ENCODE measurements at places on chromosomes 3 and 15.

- DNase-seq, result no peak
These were observed 32.5 kb upstream of the ZKSCAN7 start for GRCh38 chr3:44522494-44522933.

GRCh38 chr15:55260562-55261131, 29.0 kb downstream of the RAB27A start:
- no peak for DNase-seq

DNA sequence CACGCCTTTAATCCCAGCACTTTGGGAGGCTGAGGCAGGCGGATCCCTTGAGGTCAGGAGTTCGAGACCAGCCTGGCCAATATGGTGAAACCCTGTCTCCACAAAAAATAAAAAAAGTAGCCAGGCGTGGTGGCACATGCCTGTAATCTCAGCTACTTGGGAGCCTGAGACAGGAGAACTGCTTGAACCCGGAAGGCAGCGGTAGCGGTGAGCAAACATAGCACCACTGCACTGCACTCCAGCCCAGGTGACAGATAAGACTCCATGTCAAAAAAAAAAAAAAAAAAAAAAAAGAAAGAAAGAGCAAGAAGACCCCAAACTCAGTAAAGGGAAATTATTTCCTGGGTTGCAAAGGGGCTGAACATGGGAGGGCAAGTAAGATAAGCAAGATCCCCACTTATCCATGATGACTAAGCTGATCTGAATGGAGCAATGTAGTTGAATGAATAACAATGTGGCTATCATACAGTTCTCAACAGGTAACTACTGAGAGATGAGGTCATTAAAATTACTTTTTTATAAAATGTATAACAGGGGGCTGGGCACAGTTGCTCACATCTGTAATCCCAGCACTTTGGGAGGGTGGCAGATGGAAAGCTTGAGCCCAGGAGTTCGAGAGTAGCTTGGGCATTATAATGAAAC, 46.0 kb downstream of the RBM15B start:
- no peak for DNase-seq

DNA sequence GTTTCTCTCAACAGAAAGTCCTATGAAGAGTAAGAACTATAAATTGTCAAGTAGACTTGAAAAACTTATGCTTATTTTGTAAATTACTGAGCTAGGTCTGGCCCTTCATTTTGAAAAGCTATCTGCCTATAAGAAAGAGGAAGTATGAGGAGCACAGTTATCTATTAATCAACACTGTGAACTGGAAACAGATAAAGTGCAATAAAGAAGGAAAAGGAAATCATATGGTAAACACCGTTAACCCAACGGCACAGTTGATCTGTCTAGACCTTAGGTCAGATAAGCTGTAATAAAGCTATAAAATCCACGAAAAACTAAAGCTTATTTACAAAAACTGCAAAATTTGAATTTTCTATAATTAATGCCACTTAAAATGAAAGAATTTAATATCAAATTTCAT, 242.5 kb downstream of the ZBTB20 start:
- DNase-seq, result no peak

DNA sequence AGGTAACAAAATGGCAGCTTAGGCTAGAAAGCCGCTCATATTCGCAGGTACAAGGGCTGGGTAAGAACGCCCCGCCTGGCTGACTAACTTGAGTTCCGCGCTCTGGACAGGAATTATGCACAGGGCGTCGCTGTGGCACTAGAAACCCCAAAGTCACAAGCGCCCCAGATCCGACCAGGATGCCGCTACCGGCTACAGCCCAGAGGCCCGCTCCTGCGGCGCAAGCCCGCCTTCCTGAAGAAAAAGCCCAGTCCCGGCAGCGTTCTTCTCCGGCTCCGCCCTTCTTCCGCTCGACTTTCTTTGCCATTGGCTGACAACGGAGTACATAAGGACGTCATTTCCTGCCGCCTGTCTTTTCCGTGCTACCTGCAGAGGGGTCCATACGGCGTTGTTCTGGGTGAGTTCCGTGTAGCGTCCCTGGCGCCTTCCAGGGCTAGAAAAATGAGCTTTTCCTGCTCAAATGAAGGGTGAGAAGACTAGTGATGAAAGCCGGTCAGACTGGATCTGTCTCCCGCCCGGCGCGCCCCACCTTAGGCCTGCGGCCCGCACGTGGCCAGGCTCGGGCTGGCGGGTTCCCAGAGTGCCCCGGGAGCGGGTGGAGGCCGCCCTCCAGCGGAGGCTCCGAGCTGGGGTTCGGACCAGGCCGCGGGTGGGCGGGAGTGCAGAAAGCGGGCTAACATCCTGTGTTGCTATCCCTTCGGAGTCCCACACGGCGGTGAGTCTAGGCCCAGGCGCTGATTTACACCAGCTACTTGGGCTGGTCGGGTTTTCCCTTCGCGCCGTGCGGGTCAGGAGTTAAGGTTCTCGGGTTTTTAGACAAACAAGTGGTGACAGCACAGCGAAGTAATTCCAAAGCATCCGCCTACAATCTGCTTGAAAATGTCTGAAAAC, at the start of gene RPSA:
Gene RPSA, plus strand, starts transcription at position 353 of the 891 bp plus-strand sequence. CDS start 934 bp downstream, outside the sequence.
- peak; percentile 86 for DNase-seq

DNA sequence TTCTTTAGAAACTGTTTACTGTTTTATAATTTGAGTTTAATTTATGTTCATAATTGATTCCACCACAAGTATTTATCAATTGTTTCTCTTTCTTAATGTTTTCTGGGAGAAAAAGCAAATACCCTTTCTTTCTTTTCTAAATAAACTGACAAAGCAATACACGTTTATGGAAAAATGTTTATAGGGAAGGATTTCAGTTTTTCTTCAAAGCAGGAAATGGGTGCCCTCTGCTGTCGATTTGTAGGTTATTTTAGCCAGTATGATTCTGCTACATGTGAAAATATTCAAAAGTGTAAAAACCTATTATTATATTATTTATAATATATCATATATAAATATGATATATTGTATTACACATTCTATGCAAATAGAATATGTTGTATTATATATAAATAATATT, 921.0 kb upstream of the ROBO1 start:
- DNase-seq, result no peak

DNA sequence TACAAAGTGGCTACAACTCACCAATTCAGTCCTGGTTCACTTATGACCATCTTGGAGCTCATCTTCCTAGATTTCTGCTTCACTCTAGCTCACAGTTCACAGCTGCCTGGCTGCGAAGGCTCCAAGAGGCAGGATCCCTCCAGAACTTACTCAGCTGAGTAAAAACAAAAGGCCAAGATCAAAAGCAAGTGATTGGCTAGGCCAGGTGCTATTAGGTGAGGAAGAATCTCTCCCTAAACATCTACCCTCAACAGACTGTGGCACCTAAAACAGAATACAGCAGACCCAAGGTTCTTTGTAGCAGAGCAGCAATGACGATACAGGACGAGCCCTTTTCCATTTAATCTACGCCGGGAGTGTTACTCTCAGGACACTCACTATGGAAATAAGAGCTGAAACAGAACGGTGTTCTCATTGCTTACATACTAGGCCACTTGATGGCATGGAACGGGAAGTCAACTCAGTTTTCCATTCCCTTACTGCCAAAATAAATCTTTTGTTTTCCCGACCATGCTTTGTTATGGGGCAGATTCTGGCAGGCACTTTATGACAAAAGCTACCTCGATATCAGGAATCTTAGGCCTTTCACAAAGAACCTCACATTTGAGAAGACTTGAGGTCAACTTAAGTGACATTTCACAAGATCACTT, 901 bp downstream of the ICE2 start:
- DNase-seq, result no peak

DNA sequence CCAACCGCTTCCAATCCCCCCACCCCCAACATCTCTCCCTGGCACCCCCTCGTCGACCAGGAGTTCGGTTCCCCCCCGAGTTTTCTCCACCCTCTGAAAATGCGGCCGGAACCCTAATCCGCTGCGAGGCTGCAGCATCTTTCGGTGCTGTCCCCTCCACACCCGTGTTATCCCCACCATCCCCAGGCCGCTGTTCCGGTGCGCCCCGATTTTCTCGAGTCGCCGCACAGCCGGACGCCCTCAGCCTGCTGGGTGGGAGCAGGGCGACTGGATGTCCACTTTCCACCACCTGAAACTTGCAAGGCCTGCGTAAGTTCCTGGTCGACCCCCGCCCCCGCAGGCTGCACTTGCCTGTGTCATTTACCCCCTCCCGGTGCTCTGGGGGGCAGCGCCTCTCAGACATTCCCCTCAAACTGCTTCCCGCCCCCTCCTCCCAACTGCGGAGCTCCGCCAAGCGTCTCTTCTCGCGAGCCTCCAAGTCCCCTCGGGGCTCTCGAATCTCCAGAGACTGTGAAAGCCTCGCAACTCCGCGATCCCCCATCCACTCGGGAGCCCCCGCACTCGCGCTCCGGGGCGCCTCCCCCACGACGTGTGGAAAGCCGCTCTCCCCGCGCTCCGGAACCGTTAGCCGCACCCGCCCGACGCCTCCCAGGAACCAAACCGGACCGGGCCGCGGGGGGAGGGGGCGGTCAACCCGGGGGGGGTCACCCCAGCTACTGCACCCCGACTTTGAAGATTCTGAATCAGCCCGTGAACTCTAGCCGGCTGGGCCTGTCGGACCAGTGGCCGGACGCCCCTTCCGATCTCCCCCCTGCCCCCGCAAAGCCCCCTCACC, 566 bp downstream of the ETV5 start:
- peak; percentile 14 for DNase-seq

DNA sequence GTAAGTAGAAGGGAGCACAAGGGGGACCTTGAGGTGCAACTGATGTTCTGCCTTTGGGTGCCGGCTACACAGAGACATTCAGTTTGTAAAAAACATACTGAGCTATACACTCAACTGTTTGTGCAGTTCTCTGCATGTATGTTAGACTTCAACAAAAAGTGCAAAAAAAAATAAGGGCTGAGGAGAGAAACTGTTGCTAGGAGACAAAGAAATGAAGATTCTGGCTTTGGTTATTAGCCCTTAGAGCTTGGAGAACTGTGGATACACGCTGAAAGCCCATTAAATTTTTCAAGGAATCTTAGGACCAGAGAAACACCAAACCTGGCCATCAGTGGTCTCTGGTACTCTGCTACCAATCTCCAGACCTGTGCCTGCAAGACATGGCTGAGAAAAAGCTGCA, 207.6 kb upstream of the NSMCE3 start:
- DNase-seq, result no peak

DNA sequence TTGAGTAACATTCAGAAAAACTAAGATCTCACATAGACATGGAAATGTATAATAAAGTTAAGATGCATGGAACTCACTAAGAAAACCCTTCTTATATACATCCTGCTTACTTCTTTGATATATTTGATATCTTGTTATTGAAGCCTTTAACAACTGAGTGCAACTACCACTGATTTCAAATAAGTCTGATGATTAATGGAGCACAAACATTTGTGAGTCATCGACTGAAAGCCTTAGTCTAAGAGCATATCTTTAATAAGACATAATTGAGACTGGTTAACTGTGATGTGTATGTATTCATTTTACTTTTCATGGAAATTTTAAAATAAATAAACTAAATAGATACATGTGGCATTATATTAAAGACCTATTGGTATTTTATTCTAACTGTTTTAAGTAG, 740.5 kb downstream of the EPHA3 start:
- no peak for DNase-seq

- DNase-seq, result no peak
These were observed 57.0 kb downstream of the IQSEC1 start for GRCh38 chr3:13016083-13016720.

- no peak for DNase-seq
These were observed 297.6 kb downstream of the VPS13C start for GRCh38 chr15:61762676-61763075.

- no peak for DNase-seq
These were observed 114.4 kb downstream of the NTRK3 start for GRCh38 chr15:88142121-88142520.

GRCh38 chr3:24793896-24794295, 299.2 kb upstream of the THRB start:
- peak; percentile 47 for DNase-seq

DNA sequence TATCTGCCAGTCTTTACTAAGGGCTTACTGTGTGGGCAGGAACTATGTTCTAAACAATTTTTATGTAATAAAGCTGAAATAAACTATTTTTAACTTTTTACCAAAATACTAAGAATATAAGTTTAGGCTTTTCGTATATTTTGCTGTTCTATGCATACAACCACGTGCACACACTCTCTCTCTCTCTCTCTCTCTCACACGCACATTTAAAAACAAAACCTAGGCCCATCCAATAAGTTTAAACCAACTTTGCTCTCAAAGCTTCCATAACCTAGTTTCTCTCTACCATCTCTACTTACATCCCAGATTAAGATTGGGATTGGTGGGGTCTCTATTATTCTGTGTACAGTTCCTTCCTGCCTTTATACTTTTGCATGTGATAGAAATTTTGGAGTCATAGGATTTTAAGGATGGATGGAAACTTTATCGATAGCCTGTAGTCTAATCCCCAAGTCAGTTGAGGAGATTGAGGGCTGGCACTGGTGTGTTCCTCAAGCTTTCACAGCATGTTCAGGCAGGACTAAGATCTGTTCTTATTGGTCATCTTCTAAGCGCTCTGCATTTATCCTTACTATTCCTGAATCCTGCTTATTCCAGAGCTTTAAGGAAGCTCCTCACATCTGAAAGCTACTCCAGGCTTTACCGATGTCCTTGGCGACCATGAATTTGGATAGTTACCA, 1.8 kb downstream of the GPR171 start:
- no peak for DNase-seq

Data from NCI-H774 (cell line).